GOT3 (cell line): ENCODE measurements at places on chromosomes 6 and 20.

GRCh38 chr6:146878168-146878951 is 279.6 kb downstream of the ADGB start:
- DNase-seq, result no peak

DNA sequence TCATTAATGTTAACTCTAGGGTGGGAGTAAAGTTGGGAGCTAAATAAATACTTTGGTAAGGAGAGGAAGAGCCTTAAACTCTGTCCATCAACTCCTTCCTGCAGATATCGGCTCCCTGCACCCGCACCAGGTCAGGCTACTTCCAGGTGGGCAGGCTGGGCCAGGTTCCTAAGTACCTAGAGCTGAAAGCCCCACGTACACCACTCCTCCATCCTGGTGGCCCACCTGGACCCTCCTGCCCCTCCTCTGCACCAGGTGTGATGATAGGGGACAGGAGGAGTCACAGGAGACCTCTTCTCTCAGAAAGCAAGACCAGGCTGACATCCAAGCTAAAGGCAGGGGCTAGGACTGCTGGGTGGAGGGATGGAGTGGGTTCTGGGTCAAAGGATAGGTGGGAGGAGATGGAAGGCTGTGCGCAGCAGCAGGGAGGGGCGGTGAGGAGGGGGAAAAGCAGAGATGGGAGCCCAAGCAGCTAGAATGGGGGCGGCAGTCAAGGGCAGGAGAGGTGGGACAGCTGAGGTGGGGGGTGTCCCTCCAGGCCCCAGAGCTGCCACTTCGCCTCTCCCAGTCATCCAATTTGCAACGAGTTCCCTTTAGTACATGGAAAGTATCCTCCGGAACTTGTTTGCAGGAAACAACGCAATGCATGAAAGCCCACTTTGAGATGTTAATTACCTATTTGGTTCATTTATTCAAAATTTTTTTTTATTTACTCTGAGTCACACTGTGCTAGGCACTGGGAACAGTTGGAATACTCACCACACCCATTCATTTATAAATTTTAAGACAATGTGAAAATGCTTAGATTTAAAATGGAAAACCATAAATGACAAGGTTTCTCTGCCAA is 15.2 kb upstream of the TOX2 start:
- no peak for DNase-seq

- DNase-seq, result no peak
These were observed 74.7 kb upstream of the TMEM170B start for GRCh38 chr6:11462742-11463397.

DNA sequence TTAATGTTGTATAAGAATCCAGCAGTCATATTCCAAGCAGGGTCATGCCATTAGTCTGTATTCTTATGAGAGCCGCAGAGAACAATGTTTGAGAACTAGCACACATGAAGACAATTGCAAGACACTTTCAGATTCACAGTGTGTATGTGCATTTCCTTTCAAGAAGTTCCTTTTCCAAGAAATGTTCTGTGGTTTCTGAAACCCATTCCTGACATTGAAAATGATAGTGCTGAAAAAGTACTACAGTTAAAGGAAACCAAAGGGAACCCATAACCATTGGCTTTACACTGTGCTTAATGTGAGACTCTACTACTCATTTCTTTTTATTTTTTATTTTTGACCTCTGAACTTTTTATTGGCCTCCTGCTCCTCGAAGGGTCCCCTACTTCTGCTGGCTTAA is 4.2 kb upstream of the CALHM6 start:
- no peak for DNase-seq

GRCh38 chr20:14434384-14435136 is 97.1 kb upstream of the FLRT3 start:
- DNase-seq, result no peak

DNA sequence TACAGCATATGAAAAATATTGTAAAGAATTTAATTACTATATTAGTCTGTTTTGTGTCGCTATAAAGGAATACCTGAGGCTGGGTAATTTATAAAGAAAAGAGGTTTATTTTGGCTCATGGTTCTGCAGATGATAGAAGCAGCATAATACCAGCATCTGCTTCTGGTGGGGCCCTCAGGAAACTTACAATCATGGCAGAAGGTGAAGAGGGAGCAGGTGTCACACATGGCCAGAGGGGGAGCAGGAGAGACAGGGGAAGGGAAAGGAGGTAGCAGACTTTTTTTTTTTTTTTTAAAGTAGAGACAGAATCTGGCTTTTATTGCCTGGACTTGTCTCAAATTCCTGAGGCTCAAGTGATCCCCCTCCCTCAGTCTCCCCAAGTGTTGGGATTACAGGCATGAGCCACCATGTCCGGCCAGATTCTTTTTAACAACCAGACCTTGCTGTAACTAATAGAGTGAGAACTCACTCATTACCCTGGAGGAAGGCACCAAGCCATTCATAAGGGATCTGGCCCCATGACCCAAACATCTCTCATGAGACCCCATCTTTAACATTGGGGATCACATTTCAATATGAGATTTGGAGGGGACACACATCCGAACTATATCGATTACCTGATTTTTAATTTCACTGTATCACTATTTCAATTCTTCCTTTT is 64.6 kb downstream of the MAN1A1 start:
- DNase-seq, result no peak

DNA sequence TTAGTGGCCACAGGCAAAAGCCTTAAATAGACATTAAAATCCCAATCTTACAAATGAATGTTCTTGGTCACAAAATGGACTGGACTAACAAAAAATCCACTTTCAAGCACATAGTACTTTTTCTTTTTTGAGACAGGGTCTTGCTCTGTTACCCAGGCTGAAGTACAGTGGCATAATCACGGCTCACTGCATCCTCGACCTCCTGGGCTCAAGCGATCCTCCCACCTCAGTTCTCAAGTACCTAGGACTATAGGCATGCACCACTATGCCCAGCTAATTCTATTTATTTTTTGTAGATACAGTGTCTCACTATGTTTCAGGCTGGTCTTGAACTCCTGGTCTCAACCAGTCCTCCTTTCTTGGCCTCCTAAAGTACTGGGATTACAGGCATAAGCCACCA is 59.4 kb downstream of the MAP3K5 start:
- no peak for DNase-seq

DNA sequence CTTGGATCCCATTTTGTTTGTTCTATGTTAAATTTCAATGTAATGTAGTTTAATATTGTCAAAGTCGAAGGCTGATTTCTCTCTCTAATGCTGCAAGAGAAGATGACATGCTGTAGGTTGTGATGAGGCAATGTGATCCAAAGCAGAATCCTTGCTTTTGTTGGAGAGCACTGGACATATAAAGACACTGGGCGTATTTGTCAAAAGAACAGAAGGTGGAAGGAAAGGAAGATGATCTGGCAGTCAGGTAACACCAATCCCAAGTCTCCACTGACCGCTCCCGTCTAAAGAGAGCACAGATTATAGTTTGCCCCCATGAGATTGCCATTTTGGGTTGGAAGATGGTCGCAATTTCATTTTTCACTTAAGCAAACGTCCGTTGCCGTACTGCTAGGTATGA is 935 bp upstream of the RFX6 start:
- DNase-seq, result no peak

GRCh38 chr20:3171391-3172125 is 1.8 kb downstream of the LZTS3 start:
- no peak for DNase-seq

- DNase-seq, result no peak
These were observed 264.8 kb downstream of the THBS2 start for GRCh38 chr6:168988801-168989200.

DNA sequence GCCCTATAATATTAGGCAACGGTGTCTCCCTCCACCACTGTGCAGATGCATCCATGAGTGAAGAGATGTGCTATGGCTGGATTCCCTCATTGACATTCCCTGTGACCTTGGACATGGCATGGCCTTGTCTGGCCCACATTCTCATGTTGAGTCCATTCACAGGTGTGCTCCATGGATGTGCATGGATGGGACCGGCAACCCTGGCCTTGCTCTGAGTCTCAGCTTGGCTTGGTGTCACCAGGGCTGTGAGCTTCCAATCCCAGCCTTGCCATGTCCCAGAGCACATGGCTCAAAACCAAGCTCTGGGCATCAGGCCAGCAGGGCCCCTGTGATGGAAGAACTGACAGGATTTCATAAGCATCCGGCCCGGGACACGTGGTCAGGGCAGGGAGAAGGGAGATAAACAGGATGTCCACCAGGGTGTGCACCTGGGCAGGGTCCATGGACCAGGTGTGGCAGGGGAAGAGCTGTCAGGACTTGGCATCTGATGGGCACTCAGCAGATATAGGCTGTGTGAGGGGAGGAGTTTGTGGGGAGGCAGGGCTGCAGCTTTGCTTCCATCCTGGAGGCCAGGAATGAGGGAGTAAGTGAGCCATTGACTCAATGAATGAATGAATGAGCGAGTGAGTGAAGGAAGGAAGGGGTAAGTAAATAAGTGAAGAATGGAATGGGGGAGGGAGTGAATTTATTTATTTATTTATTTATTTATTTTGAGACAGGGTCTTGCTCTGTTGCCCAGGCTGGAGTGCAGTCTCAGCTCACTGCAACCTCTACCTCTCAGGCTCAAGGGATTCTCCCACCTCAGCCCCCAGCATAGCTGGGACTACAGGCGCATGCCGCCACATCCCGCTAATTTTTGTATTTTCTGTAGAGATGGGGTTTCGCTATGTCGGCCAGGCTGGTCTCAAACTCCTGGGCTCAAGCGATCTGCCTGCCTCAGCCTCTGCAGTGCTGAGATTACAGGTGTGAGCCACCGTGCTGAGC is 15.7 kb downstream of the NRSN2 start:
- peak; percentile 22 for DNase-seq

DNA sequence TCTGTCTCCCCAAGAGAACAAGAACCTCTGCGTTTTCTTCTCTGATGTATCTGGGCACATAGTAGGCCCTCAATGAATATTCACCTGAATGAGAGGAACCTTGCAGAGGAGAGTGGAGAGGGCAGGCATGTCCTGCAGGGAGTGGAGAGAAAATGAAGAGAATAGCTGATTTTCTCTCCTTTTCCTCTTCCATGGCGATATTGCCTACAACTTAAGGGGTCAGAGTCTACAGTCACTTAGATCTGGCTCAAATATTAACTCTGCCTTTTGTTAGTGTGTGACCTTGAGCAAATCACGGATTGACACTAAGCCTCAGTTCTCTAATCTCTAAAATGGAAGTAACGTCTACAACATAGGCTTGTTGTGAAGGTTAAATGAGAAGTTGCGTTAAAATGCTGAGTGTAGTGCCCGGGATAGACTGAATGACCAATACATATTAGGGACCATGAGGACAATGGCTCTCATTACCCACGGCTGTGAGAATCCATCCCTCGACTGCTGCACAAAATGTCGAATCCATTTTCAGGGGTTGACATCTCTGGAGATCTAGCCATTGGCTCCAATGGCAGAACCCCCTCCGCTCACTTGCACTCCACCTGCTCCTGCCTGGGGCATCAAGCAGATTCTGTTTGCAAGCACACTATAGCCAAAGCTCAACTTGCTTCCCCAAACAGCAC is 14.8 kb downstream of the CD83 start:
- no peak for DNase-seq

GRCh38 chr6:69584913-69585729 is 211.7 kb downstream of the LMBRD1 start:
- DNase-seq, result no peak

DNA sequence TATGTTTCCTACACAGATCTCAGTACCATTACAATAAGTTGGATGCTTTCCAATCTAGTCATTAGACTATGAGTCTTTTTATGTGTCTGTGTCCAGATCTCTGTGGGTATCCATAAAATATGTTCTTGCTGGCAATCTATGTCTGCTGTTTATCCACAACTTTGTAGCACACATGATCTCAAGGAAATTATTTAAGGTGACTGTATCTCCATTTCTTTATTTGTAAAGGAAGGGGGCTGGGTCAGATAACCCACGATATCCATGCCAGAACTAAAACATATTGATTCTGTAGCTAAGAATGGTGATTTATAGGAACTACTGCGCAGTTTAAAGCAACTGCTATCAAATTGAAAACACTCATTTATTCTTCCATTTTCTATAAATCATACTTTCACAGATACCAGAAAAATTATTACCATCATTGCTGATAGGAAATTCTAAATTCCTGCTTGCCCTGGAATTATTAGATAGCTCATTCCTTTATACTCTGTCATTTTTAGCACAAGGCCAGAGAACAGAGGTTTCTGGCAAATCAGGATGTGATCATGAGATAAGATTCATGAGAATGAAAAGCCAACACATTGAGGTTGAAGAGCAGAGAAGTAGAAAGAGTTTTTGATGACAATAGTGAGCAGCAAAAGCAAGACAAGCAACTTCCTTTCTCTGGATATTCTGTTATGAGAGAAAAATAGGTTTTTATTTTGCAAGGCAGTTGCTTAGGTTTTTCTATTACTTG is 851.4 kb upstream of the CITED2 start:
- DNase-seq, result no peak

GRCh38 chr6:151010071-151010470 is 144.6 kb downstream of the MTHFD1L start:
- no peak for DNase-seq

- DNase-seq, result no peak
These were observed 6.7 kb downstream of the MTCH1 start for GRCh38 chr6:36979347-36979742.

GRCh38 chr6:37580176-37580955 is 80.7 kb upstream of the CCDC167 start:
- DNase-seq, result no peak

DNA sequence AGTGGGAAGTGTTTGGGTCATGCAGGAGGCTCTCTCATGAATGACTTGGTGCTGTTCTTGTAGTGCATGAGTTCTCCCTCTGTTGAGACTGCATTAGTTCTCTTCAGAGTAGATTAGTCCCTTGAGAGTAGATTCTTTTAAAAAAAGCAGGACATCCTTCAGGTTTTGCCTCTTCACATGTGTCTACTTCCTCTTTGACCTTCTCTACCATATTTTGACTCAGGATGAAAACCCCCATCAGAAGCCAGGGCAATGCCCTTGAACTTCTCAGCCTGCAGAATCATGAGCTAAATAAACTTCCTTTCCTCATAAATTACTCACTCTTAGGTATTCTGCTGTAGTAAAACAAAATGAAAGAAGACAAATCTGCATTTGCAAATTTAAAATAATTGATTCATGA is 170.3 kb downstream of the CD109 start:
- no peak for DNase-seq

GRCh38 chr6:126546541-126547120 is 206.7 kb downstream of the CENPW start:
- no peak for DNase-seq

DNA sequence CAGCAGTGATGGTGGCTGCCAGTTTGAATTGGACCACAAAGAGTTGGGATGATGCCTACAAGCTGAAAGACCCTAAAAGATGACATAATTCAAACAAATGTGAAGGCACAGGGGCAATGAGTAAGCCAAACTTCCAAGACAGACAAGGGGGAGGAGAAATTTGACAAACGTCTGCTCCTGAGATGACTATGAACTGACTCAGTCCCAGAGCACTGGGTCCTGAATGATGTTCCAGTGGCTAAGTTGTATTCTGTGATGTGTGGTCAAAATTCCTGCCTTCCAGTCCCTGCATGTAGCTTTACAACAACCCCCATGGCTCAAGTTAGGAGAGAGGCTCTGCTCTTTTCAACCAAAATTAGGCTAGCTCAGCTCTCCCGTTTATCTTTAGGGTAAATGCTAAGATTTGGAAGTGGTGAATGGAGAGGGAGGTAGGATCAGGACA is 86.1 kb upstream of the SIRPA start:
- no peak for DNase-seq
